ENCODE measurements at places on chromosomes 11 and 22. TPM values are rescaled to one million over a fixed set of nuclear protein-coding genes. Genes with fewer than 3 reads are reported as not detected.

Gene TOP3B
- total RNA-seq = 29.3 TPM

Gene P4HA3
- 21.9 TPM for total RNA-seq

Gene HTR3A
- under 0.01 TPM for total RNA-seq

Gene PRR33
- not detected for total RNA-seq

Gene OR4D5
- not detected for total RNA-seq

Gene XKR3
- not detected for total RNA-seq

Gene LYVE1
- 0.22 TPM for total RNA-seq

Gene FERMT3
- total RNA-seq = 3.2 TPM

Gene MAP4K2
- total RNA-seq = 14.4 TPM

Gene SCGB1D2
- total RNA-seq = not detected

Gene C11orf16
- total RNA-seq = not detected

Gene OTOG
- total RNA-seq = not detected
